ENCODE measurements at places on chromosomes 13 and 19.
A peak's percentile ranks its signal among the peaks of the same experiment; 100 is the strongest.

DNA sequence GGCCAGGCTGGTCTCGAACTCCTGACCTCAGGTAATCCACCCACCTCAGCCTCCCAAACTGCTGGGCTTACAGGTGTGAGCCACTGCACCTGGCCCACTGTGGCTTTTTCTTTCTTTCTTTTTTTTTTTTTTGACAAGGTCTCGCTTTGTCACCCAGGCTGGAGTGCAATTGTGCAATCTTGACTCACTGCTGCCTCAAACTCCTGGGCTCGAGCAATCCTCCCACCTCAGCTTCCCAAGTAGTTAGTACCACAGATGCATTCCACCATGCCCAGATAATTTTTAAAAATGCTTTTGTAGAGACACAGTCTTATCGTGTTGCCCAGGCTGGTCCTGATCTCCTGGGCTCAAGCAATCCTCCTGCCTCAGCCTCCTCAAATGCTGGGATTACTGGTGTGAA lies 12.1 kb upstream of the FCGBP start:
- no peak for DNase-seq

DNA sequence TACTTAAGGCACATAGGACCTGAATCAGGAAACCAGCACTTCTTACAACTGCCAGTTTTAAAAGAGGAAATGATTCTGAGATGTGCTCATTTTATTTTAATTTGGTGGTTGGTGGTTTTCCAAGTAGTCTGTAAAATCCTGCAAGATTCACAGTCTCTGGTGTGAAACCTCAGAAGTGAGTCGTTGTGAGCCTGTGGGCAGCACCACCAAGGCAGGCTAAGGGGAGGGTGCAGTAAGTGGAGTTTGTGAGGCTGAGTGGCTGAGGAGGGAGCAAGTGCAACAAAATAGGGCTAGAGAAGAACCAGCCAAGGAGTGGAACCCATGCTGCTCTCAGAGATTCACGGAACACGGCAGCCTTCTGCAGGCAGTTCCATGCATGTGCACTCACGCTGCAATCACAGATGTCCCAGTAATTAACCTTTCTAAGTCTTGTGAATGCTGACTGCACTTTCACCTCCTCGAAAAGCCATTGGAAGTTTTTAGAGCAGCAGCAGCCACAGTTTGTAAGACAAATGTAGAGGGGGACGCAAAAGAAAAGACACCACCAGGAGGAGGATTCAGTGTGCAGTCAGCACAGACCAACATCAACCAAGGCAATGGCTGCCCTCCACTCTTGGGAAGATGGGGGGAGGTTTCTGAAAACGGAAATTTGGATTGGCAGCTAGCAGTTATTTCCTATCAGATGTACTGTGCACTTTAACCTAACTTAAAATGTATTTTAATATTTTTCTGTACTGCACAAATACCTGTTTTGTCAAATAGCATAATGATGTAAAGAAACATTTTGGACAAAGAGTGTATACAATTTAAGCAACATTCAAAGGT lies 44.9 kb downstream of the ESD start:
- DNase-seq = no peak

- no peak for DNase-seq
Measured at GRCh38 chr13:51874651-51875050, 12.9 kb downstream of the CCDC70 start.

DNA sequence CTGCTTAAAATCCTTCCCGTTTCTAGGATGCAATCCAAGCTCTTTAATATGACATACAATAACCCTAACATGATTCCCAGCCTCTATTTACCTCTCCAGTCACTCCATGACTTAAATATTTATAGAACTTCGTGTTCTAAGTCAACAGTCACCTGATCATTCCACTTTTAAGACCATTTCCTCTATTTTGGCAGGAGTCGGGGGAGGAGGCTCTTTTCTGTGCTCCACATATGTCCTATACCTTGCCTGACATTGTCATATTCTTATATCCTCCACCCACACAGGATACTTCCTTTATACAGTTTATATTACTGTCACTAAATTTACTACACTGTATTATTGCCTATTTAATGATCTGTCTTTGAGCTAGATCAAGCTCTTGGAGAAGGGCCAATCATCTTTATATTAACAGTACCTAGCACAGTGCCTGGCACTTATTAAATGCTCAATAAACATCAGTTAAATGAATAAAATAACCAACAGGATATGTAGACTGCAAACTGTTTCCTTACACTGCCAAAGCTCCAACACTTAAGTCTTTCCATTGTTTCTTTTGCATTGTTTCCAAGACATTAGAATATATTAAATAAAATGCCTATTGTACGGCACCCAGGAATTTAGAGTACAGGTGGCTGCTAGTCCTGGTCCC lies 2.7 kb downstream of the ARGLU1 start:
- no peak for DNase-seq

- no peak for DNase-seq
Measured at GRCh38 chr13:108477376-108477775, 152.0 kb upstream of the MYO16 start.

DNA sequence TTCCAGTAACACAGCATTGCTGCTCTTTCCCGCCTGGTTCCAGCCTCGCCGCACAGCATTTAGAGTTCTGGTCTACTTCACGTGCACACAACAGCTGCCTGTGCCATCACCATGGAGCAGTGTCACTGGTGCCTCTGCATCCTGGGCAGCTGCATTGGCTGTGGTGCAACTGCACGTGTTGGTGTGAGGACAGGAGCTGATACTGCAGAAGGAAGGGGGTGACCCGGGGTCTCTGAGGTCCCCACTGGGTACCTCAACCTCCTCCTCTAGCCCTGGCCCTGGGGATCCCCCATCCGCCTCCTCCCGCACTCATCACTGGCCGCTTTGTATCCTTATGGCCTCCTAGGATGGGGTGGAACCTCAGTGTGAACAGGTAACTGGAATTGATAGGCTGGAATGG lies 112.5 kb downstream of the SOX1 start:
- DNase-seq = no peak

DNA sequence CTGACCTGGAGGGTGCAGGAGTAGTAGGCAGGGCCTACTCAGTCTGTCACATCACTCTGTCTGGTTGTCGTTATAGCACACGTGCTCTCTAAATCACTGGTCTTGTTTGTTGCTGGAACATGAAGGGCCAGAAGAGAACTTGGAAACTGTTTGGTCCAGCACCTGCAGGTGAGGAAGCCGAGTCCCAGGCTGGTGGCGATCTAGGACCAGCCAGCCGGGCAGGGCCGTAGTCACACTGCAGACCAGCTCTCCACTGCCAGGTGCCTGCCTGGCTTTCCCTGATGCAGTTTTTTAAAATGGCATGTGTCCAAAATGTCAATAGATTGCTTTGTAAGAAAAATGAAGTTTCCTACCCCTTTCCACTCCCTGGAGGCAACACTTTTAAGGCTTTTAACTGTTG lies 53.7 kb downstream of the GGACT start:
- DNase-seq = no peak

- DNase-seq = no peak
Measured at GRCh38 chr13:32707471-32707870, 121.2 kb downstream of the PDS5B start.

DNA sequence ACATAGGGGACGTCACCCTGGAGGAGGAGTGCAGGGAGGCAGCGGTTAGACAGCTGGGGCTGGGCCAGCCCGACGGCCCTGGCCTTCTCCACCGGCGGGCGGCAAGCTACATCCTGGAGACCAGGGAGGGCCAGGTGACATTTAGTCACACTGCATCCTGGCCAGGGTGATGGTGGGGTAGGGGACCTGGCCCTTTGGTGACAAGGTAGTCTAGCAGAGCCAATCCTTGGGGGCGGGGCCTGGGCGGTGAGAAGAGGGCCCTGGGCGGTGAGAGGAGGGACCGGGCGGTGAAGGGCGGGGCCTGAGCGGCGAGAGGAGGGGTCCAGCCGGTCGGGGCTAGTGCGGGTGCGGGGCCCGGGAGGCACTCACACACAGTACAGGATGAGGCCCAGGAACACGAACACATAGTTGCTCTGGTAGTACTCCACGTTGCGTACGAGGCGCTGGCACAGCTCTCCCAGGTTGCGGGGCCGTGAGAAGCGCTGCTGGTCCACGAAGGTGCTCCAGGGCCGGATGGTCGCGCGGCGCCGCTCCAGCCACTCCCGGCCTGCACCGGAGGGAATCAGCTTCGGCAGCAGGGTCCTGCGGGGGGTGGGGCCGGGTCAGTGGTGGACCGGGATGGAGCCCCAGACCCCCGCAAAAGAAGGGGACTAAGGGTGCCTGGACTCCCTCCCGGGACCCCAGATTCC lies 610 bp downstream of the RABAC1 start:
- DNase-seq = peak; percentile 93

- DNase-seq = no peak
Measured at GRCh38 chr19:36686365-36687213, 823 bp upstream of the ZNF567 start.

- no peak for DNase-seq
Measured at GRCh38 chr19:54279406-54279962, 1.4 kb downstream of the LILRB2 start.

DNA sequence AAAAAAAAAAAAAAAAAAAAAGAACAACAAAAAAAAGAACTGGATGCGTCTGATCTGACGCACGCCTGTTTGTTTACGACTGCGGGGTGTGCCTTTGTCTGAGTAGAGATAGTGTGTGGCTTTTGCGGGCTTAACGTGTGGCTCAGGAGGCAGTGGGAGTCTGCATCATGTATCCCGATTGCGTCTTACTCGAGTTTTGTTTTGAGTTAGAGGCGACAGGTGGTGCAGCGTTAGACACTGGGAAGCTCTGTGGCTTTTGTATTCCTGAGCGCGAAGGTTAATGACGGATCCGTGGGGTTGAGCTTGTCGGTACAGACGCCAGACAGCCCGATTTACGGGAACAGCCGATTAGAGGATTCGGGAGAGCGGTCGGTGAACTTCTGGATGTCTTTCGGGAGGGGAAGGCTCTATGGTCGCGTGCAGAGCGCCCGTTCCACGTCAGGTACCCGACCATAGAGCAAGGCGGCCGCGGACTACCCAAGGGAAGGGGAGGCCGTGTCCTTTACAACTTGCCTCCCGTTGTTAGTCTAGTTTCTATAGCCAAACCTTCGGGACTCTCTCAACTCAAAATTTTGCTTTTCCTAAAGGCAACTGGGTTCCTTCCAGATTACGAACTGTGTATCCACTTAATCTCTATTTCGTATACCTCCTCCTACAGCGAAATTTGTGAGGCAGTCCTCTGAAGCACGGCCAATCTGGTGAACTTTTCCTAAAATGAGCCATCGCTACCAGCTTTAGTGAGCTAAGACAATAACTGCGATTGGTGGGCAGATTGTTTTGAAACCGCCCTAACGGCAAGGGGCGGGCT lies 926 bp upstream of the HNRNPUL1 start:
- DNase-seq = peak; percentile 81

DNA sequence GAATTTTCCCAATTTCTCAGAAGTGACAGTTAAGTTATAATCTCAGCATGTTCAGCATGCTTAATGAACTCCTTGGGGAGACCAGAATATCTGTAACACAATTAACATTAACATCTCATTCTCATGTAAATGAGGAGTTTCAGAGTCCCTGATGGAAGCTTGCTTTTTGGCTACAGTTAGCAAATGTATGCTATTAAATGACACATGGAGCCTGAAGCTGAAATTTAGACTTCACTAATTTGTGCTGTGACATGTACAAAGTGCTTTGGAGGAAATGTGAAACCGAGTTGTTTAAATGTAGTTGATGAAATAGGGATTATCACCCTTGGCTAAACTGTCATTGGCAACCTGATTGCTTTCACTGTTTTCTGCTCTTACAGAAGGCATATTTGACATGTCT lies 2265.1 kb upstream of the PCDH20 start:
- DNase-seq = no peak

GRCh38 chr13:74305876-74306275 lies 171.7 kb upstream of the KLF12 start:
- no peak for DNase-seq

- DNase-seq = no peak
Measured at GRCh38 chr13:77000475-77000874, 8.6 kb downstream of the CLN5 start.

GRCh38 chr13:97574926-97575325 lies 141.0 kb downstream of the RAP2A start:
- DNase-seq = no peak

GRCh38 chr19:10892256-10892655 lies 20.9 kb downstream of the CARM1 start:
- DNase-seq = no peak

- DNase-seq = no peak
Measured at GRCh38 chr13:82636119-82636518, 1246.2 kb downstream of the SLITRK1 start.

DNA sequence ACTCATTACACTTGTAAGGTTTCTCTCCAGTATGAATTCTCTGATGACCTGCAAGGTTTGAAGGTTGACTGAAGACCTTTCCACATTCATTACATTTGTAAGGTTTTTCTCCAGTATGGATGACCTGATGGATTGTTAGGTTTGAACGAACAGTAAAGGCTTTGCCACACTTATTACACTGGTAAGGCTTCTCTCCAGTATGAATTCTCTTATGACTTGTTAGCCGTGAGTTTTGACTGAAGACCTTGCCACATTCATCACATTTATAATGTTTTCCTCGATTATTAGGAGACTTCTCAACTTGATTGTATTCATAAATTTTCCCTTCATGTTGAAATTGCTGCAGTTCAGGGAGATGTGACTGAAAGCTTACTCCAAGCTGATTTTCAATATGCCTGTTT lies 6.8 kb upstream of the ZNF347 start:
- DNase-seq = no peak

DNA sequence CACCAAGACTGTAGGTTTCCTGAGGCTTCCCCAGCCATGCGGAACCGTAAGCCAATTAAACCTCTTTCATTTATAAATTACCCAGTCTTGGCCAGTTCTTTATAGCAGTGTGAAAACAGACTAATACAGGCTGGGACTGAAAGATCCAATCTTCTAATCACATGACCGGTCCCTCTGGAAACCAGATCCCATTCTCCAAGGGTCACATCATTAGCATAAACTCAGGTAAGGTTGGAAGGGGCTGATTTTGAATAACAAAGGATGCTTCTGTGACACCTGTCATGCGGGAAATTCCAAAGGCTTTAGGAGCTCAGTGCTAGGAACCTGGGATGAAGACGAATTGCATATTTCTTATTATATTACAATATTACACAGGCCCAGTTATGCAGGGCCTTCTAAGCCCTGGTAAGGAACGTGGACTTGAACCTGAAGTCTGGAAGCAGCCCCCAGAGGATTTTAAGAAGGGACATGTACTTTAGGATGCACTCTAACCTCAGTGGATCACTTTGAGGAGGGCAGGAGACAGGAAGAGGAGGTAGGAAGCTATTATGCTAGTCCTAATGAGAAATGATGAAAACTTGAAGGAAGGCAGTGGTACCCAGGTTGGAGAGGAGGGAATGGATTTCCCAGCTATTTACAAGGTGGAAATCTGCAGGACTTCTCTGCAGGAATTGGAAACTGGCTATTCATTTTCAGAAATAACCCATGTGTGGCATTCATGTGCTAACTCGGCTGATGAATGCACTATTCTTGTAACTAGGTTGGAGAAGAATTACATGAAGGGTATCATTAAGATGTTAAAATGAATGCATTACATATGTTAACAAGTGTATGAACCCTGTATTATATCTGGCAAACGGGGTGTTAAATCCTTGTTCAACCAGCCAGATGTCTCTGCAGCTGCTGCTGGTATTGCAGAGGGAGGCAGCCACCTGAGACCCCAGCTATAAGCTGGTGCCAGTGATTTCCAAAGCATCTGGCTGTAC lies 19.3 kb downstream of the TNFSF11 start:
- no peak for DNase-seq
